CD4-positive, alpha-beta T cell treated with Interleukin-6 at 100 ng/mL for 8 hours (primary cell): ENCODE measurements at places on chromosomes 5 and 9.

- no peak for DNase-seq
Observed at GRCh38 chr5:1178529-1179382, 22.6 kb upstream of the SLC6A19 start.

DNA sequence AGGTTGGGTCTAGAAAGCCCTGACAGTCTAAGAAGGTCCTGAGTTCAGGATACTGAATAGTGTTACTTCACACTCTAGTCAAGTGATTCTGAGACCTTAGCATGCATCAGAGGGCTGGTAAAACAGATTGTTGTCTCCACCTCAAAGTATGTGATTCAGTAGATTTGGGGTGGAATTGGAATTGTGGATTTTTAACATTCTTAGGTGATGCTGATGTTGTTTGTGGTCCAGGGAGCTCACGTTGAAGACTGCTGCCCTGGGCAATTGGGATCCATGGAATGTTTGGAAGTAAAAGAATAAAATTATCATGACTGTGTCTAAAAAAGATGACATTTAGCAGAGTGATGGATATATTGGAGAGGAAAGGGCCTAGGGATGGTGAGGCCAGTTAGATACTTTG is 75.6 kb downstream of the VCAN start:
- no peak for DNase-seq

DNA sequence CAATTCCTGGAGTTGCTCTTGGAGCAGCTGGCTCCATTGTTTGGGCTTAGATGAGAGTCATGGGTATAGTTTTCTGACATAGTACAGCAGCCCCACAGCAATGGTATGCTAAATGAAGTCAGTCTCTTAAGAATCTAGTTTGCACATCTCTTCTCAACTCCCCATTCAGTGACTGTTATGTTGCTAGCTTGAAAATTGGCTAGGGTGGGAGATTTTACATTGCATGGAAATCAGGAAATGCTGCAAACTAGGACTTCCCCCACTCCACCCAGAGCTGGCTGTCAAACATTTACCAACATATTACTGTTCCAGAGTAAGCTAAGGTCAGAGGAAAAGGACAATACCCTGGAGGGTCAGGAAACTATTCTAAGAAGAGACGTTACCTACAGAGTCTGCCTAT is 17.6 kb upstream of the FCHO2 start:
- no peak for DNase-seq

DNA sequence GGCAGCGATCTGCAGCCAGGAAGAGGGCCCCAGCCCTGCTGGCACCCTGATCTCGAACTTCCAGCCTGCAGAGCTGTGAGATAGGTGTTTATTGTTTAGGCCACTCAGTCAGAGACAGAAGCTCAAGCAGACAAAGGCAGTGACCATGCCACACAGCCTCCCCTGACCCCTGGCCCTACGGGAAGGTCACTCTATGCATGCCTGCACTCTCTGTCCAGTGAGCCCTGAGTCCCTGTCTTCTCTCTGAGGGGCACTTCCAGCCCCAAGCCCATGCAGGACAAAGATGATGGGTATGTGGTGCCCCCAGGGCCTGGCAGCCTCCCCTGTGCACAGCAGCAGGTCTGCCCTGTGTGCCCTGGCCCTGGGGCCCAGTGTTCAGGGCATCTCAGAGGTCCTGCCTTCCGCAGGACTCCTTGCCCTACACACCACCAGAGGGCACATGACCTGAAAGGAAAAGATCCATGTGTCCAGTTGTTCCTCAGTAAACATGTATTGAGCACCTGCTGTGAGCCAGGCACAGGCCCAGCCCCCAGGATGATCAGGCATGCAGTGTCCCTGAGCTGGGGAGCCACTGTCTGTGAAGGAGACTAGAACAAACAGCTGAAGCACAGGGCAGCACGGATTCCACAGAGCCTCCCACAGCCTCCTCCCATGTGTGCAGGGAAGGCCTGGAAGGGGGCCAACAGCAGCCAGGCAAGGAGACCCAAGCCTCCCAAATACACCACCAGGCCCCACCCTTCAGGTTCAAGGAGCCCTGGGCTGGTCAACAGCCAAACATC is 109.3 kb downstream of the ATPSCKMT start:
- no peak for DNase-seq

DNA sequence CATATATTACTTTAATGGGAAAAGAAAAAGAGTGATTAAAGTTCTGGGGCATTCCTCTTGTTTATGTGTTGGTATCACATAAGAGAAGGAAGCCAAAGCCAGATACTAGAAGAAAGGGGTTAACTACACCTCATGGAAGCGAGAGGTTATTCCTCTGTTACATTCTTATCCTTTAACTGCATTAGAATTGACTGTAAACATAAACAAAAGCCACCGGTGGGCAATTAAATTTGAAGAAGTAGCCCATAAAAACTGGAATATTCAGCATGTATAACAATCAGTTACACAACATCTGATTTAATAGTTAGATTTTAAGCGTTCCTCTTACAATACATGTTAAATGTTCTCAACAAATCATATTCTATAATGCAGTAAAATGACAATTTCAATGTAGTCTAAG is 18.8 kb downstream of the POU5F2 start:
- DNase-seq = no peak

- no peak for DNase-seq
Observed at GRCh38 chr5:41966401-41967105, 41.5 kb downstream of the FBXO4 start.
